Pancreas (tissue), 10 donors: ENCODE measurements at places on chromosomes 4 and X.
A peak's percentile ranks its signal among the peaks of the same experiment; 100 is the strongest.

- peak; percentile 36 for DNase-seq
Measured at GRCh38 chr4:7366180-7366945, 68.4 kb downstream of the PSAPL1 start.

GRCh38 chrX:72100824-72101351 is 30.8 kb downstream of the RTL5 start:
- no peak for DNase-seq

DNA sequence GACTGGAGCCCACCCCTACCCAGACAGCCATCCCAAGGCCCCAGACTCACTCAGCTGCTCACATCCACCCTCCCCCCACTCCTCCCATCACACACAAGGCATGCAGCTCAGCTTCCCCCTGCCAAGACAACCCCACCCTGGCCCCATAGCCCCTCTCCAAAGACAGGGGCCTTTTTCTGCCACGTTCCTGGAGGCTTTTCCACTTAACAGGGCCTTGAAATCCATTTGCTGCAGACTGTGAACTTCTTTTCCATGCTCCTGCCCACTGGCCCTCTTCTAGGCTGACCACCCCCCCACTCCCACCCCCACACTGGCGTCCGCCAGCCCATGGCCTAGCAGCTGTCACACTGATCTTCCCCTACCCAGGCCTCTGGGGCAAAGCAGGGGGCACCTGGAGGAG is 76.0 kb downstream of the PJA1 start:
- DNase-seq: no peak

DNA sequence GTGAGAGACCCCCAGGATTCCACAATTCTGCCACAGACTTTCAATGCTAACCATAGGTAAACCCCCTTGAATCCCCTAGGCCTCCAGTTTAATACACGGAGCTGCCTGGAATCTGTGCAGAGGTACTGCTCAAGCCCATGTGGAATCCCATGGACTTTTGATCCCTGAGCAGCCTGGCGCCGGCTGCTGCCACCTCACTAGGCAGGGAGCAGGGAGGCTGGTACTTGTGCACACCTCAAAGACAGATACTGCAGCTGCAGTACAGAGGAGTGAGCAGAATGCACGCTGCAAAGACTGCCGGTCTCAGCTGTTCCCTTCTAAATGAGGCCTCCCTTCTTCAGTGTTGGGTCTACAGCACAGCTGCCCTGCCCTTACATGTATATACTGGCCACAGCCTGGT is 79.4 kb downstream of the RPS6KA6 start:
- DNase-seq: no peak

DNA sequence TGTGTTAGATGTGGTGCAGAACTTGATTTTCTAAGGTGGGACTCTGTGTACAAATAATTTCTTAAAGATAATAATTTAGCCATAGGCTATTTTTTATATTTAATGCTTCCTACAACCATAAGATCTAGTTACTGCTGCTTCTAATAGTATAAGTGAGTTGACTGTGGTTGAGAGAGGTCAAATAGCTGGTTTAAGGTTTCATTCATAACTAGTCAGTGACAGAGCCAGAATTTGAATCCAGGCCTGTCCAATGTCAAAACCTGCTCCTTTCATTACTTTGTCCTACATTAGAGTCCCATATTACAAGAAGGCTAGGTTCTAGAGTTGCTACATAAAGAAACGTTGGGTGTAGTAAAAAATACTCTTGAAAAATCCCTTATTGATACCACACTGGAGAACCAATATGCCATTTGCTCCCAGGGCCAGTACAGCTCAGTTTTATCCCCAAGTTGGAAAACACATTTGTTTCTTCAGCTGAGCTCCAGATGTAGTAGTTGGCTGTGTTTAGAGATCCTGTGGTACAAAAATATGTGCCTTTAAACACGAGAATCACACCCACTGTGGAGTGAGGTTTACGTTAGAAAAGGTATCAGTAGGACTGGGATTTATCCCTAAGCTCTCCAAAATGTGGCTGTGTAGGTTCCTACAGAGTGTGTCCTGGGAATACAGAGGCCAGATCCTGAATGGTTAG is 84.3 kb downstream of the REPS2 start:
- DNase-seq: no peak

GRCh38 chrX:25433307-25433706 is 417.5 kb upstream of the ARX start:
- no peak for DNase-seq

DNA sequence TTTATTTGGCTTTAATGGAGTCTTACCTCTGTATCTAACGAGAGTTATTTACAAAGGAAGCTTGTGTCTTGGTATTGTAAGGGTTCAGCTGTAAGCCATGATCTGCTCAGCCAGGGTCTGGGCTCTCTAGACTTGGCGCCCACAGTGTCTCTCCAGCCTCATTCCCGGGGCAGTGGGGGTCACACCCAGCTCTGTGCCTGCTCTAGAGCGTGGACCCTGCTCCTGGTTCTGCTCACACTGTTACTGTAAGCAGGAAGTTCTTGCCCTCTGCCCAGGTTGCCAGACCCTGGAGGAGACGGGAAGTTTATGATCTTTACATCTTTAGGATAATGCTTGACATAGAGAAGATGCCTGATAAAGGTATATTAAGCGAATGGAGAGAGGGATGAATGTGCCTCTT is 235.7 kb downstream of the PTTG2 start:
- DNase-seq: no peak

DNA sequence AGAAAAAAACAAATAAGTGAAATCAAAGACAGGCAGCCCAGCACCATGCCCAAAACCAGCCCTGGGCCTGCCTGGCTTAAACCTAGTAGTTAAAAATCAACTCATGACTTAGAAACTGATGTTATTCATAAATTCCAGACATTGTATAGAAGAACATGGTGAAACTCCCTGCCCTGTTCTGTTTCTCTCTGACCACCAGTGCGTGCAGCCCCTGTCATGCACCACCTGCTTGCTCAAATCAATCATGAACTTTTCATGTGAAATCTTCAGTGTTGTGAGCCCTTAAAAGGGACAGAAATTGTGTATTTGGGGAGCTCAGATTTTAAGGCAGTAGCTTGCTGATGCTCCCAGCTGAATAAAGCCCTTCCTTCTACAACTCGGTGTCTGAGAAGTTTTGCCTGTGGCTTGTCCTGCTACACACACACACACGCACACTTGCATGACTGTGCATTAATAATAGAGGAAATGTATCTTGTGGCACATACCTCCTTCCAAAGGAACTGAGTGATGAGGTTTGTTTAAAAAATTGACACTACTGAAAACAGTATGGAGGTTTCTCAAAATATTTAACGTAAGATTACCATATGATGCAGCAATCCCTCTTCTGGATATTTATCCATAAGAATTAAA is 39.2 kb upstream of the UGT2B7 start:
- DNase-seq: no peak

GRCh38 chrX:10529344-10529743 is 91.0 kb downstream of the MID1 start:
- DNase-seq: no peak

- no peak for DNase-seq
Measured at GRCh38 chr4:126241634-126242033, 926.9 kb downstream of the FAT4 start.

DNA sequence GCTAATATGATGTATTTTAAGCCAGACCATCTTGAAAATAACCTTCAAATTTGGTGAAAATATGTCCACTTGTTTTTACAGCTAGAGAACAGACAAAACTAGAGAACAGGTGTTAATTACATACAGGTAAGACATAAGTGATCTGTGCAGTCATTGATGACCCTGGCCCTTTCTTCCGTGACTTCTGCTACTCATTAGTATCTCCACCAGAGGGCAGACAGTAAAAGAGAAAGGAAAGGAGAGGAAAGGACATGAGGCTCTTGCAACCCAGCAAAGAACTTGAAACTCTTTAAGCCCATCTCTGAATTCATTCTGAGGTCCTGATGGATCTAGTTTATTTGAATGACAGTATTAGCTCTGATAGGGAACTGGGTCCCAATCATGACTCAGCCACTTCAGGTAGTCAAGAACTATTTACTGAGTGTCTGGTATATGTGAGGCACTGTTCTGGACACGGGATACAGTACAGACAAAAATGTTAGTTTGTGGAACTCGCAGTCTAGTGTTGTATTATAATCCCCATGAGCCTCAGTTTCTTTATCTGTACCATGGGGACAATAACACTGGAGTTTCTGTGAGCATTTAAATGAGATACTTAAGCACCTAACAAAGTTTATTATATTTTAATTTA is 121.0 kb upstream of the TEX13D start:
- DNase-seq: no peak

- DNase-seq: no peak
Measured at GRCh38 chr4:175339100-175339707, 421.0 kb downstream of the ADAM29 start.

DNA sequence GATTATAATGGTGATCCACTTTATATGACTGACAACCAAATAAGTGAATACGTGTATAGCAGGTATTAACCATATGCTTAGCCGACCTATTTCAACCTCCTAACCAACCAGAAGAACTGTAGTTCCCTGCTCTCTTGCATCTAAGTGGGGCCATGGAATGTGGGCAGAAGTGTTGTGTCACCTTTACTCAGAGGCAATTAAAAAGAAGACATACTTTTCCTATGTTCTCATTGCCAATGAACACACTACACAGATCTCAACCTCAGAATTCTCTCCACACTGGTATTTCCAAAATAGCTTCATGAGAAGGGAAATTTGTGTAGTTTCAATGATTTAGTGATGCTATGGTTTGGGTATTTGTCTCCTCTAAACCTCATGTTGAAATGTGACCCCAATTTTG is 3.2 kb upstream of the NFKB1 start:
- DNase-seq: no peak

DNA sequence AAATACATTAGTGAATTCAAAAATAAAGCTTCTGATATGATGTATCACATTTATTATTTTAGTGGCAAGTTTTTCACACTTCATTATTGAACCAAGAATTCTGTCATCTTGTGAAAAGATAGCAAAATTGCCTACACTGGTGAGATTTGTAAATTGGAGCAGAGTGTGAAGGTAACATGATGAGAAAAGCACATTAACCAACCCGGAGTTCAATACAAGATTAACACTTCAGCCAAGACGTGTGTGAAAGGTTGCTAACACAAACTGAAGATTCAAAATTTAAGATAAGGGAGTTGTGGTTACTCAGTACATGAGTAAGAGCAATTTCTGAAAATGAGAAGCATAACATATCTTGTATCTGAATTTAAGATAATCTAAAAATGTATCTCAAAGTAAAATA is 346.7 kb downstream of the PDHA2 start:
- no peak for DNase-seq

DNA sequence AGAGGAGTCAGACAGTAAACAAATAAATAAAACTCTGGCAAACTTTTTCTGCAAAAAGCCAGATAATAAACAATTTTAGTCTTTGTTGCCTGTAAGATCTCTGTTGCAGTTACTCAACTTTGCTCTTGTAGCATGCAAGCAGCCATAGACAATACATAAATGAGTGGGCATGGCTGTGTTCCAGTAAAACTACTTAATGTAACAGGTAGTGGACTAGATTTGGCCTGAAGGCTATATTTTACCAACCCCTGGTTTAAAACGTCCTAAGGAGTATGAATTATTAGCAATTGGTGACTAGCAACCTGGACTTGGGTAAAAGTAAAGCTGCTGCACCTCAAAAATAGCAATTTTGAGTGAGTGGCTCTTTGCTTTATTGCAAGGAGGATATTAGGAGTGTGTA is 30.9 kb downstream of the SLAIN2 start:
- no peak for DNase-seq

GRCh38 chr4:89171176-89171805 is 60.0 kb downstream of the TIGD2 start:
- DNase-seq: no peak

DNA sequence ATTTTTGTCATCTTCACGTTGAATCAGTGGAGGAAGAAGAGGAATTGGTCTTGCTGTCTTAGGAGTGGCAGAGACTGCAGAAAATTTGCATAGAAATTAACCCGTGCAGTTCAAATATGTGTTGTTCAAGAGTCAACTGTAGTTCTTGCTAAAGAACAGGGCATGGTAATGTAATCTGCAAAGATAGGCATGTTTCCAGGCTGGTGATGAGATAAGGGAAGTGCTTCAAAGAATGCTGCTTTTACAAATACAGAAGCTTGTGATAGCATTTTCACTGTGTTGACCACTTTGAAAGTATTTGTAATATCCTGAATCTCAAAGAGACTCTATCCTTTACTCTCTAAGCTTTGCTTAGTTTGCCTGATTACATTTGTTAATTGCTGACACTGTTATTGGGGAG is 60.1 kb downstream of the PRRG1 start:
- no peak for DNase-seq

GRCh38 chr4:167185465-167185864 is 48.8 kb downstream of the SPOCK3 start:
- no peak for DNase-seq

GRCh38 chrX:136909706-136910564 is 29.4 kb upstream of the RBMX start:
- peak; percentile 54 for DNase-seq

- no peak for DNase-seq
Measured at GRCh38 chrX:17036171-17036961, 89.9 kb downstream of the REPS2 start.

DNA sequence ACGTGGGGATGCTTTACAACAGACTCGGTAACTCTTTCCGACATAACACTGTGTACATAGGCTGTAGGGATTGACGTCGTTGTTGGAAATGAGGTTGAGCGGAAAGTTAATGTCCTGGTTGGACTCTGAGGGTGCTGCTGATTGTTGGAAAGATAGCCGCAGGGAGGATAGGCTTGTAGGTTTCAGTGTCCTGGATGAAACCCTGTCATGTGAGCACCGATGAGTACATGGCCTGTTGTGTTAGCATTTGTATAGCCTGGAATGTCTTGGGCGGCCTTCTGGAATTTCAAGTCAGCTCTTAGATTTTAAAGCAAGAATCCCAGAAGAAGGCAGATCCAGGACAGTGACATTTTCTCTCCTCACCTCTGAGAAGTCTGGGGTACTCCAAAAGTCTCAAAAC is 63.3 kb downstream of the TBC1D14 start:
- DNase-seq: no peak

DNA sequence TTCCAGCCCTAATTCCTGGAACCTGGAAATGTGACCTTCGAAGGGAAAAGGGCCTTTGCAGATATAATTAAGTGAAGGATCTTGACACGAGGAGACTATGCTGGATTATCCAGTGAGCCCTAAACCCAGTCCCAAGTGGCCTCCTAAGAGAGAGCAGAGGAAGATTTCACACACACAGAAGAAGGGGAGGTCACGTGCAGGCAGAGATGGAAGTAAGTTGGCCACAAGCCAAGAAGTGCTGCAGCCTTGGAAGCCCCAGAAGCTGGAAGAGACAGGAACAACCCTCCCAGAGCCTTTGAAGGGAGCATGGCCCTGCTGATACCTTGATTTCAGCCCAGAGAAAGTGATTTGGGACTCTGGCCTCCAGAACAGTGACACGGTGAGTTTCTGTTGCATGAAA is 51.9 kb downstream of the EVC2 start:
- no peak for DNase-seq

DNA sequence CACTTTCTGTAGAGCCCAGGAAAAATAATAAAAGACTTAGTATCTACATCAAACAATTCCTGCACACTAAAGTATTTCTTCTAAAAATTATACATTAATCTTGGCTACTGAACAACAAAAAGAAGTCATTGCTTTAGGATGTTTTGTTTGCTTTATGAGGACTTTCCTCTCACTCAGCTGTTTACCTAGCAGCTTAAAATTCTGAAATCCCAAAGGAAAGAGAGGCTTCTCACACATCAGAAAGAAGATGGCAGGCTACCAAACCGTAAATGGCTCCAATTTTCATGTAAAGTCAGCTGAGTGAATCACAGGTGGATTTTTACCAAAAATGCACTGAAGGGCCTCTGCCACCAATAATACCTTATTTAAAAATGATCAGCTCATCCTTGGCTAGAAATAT is 9.0 kb upstream of the TRPC3 start:
- DNase-seq: no peak

GRCh38 chr4:7190691-7191545 is 1.4 kb upstream of the SORCS2 start:
- peak; percentile 13 for DNase-seq
